ENCODE measurements at places on chromosomes 16 and 17.

GRCh38 chr16:86734543-86735460 is 156.5 kb downstream of the FOXL1 start:
- H3K4me1 ChIP-seq: no peaks in the 10 kb centered on the region
- H3K27me3 ChIP-seq: no peaks in the 10 kb centered on the region
- no peak overlapping the region for H3K27ac ChIP-seq
- no peak for DNase-seq
- H3K36me3 ChIP-seq: no peaks in the 10 kb centered on the region
- no peak overlapping the region for H3K4me3 ChIP-seq

- H3K27ac ChIP-seq: no peak overlapping the region
- no peak overlapping the region for H3K4me3 ChIP-seq
- no peaks in the 10 kb centered on the region for H3K36me3 ChIP-seq
- peaks cover 9% of the 10 kb centered on the region for H3K4me1 ChIP-seq
- no peaks in the 10 kb centered on the region for H3K27me3 ChIP-seq
These were observed 4.0 kb downstream of the TMEM170A start for GRCh38 chr16:75460446-75460845.

DNA sequence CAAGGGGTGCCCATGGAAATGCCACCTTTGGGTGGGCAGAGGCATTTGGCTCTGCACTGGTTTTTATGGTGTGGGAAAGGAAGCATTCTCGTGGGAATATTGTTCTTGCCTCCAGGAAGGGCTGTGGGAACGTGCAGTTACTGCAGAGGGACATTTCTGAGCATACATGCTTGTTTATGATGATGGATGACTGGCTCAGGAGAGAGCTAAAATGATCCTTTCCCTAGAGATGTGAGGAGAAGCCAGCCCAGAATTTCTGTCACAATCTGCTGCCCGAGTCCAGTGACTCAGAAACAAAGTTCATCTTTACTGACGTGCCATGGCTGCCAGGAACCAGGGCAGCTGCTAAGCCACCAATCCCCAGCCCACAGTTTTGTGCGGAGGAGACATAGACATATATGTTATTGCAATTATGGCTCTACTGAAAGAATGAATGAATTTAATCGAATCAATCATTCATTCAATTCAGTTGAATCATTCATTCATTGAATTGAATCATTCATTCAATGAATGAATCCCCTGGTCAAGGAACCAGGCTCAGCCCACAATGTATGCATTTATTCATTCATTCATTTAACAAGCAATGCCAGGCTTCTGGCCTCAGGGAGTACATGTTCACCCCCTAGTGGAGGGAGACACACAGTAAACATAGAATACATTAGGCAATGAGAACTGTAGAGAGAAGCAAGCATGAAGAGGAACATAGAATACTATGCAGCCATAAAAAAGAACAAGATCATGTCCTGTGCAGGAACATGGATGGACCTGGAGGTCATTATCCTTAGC is 414.4 kb upstream of the HSBP1 start:
- H3K27ac ChIP-seq: no peak overlapping the region
- H3K36me3 ChIP-seq: no peaks in the 10 kb centered on the region
- H3K4me3 ChIP-seq: no peak overlapping the region
- no peaks in the 10 kb centered on the region for H3K27me3 ChIP-seq
- DNase-seq: no peak
- no peaks in the 10 kb centered on the region for H3K4me1 ChIP-seq

GRCh38 chr16:9090101-9090959 is 1.1 kb upstream of the HAPSTR1 start:
- H3K27ac ChIP-seq: peak overlapping the region; percentile 100
- peaks cover 16% of the 10 kb centered on the region for H3K36me3 ChIP-seq
- H3K4me3 ChIP-seq: peak overlapping the region; percentile 77
- peak; percentile 92 for DNase-seq
- H3K27me3 ChIP-seq: no peaks in the 10 kb centered on the region

- no peak overlapping the region for H3K27ac ChIP-seq
- peak; percentile 60 for DNase-seq
- no peaks in the 10 kb centered on the region for H3K4me1 ChIP-seq
- H3K4me3 ChIP-seq: no peak overlapping the region
- H3K36me3 ChIP-seq: no peaks in the 10 kb centered on the region
These were observed 1.2 kb downstream of the EFCAB3 start for GRCh38 chr17:62381561-62381960.

DNA sequence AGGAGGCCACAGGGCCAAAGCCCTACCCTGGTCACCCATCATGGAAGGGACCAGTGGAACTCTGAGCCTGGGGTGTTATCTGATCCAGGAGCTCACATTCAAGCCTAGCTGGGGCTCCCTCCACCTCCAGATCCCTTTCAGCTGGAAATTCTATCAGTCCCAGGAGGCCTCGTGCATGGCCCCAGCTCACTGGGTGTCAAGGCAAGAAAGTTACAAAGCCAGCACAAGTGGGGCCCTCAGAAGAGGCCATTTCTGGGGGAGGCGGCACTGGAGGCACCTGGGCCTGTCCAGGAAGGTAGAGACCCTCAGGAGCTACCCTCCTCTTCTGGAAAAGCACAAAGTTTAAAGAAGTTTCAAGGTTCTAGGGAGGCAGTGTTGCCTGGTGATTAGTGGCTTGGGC is 4.8 kb downstream of the CA7 start:
- no peak overlapping the region for H3K27ac ChIP-seq
- H3K4me1 ChIP-seq: peaks cover 11% of the 10 kb centered on the region
- no peak overlapping the region for H3K4me3 ChIP-seq

DNA sequence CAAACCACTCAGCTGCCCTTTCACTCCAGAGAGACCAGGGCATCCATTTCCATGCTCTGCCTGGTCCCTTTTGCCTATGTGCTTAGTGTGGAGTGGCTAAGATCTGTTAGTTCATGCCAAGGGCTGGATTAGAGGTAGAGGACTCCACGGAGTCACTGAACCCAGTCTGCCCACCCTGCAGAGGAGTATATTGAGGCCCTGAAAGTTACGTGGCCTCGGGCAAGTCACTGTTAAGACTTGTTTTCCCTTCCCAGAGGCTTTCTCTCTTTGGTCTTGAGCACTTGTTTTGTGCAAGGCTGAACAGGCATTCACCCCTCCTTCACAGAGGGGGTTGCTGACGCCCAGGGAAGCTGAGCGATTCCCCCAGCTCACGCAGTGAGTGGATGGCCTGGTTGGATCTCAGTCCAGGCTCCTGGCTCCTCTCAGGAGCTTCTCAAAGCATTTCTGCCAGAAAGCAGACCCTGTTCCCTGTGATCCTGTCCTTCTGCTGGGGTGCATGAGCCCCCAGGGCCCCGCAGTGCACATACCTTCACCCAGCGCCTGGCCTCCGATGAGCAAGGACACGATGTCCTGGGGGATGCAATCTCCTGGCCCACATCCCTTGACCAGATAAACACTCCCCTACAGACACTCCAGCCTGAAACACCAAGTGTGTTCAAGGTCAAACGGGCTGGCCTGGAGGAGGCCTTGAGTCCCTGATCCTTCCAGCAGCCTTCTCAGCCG is 153.4 kb upstream of the GSE1 start:
- no peak overlapping the region for H3K4me3 ChIP-seq
- peaks cover 3% of the 10 kb centered on the region for H3K27me3 ChIP-seq
- DNase-seq: no peak
- no peaks in the 10 kb centered on the region for H3K36me3 ChIP-seq

DNA sequence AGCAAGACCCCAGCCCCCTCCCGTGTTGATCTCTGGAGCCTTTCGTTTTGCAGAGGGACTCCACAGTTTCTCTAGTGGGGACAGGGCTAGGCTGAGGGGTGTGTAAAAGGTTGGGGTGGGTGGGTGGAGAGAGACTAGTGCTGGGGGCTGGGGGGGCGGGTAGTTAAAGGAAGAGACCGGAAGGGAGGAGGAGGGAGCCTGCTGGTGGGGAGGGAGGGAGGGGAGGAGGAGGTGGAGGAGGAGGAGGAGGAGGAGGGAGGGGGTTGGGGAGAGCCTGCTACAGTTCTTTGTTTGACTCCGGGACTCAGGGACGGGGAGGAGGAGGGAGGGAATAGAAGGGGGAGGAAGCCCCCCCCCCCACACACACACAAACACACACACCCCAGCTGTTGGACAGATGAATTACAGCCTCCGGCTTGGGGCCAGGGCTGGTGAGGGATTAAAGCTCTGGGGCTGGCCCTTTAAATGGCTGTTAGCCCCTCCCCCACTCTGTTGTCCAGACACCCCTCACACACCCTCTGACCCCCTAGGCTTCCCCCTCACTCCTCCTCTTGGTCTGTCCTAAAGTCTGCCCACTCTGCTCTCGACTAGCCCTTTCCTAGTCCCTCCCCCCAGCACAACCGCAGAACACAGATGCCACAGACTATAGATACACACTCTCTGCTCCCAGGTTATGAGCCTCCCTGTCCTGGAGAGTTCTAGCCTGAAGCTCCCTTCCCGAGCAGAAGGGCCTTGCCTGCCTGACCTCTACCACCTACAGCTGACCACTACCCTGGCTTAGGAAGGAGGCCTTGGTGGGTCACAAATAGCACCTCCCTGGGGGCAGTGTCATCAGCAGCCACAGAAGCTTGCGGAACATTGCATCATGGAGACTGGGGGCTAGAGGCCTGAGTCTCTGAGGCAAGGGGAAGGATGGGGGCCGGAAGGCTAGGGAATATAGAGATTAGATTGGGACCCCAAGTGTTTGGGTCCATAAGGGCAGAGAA is 4.4 kb downstream of the KDM6B start:
- H3K27me3 ChIP-seq: no peaks in the 10 kb centered on the region
- no peaks in the 10 kb centered on the region for H3K36me3 ChIP-seq
- H3K4me3 ChIP-seq: peak overlapping the region; percentile 71
- DNase-seq: no peak
- peak overlapping the region; percentile 99 for H3K27ac ChIP-seq
- H3K4me1 ChIP-seq: peaks cover 58% of the 10 kb centered on the region

GRCh38 chr17:78883089-78883532 is 19.9 kb downstream of the CEP295NL start:
- peak overlapping the region; percentile 23 for H3K4me3 ChIP-seq
- peak; percentile 87 for DNase-seq
- no peaks in the 10 kb centered on the region for H3K27me3 ChIP-seq
- peaks cover 48% of the 10 kb centered on the region for H3K4me1 ChIP-seq
- H3K27ac ChIP-seq: peak overlapping the region; percentile 87

DNA sequence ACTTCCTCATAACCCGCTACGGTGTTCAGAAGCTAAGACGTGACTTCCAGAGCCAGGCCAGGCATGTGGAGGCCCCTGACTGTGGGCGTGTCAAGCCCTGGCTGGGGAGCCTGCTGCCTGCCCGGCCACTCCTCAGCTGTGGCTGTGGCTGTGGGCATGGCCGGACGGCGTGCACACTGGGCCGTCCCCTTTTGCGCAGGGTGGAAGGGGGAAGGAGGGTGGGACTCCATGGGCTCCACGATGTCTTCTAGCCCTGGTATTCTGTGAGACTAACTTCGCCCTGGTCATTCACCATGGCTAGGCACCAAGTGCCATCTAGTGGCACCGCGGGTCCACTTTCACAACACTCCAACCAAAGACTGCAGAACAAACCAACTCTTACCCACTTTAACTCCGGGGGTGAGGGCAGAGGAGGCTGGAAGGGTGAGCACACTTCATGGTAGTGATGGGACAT is 67.9 kb downstream of the N4BP1 start:
- peak overlapping the region; percentile 2 for H3K27ac ChIP-seq
- peaks cover 30% of the 10 kb centered on the region for H3K4me1 ChIP-seq
- peak; percentile 69 for DNase-seq
- no peaks in the 10 kb centered on the region for H3K36me3 ChIP-seq

GRCh38 chr17:73933871-73934270 is 269.6 kb upstream of the RPL38 start:
- no peaks in the 10 kb centered on the region for H3K4me1 ChIP-seq
- H3K36me3 ChIP-seq: no peaks in the 10 kb centered on the region
- H3K27ac ChIP-seq: no peak overlapping the region
- no peak overlapping the region for H3K4me3 ChIP-seq

GRCh38 chr17:67891481-67892119 is 66.3 kb downstream of the BPTF start:
- DNase-seq: no peak
- no peak overlapping the region for H3K4me3 ChIP-seq
- no peaks in the 10 kb centered on the region for H3K4me1 ChIP-seq
- peaks cover 30% of the 10 kb centered on the region for H3K36me3 ChIP-seq
- H3K27me3 ChIP-seq: no peaks in the 10 kb centered on the region

- H3K27me3 ChIP-seq: no peaks in the 10 kb centered on the region
- no peak overlapping the region for H3K27ac ChIP-seq
- peaks cover 4% of the 10 kb centered on the region for H3K4me1 ChIP-seq
- no peak for DNase-seq
- no peak overlapping the region for H3K4me3 ChIP-seq
These were observed 74.4 kb downstream of the WSB1 start for GRCh38 chr17:27368151-27368795.

GRCh38 chr16:22969567-22969966 is 155.6 kb downstream of the HS3ST2 start:
- H3K4me3 ChIP-seq: no peak overlapping the region
- no peaks in the 10 kb centered on the region for H3K27me3 ChIP-seq
- DNase-seq: no peak
- no peaks in the 10 kb centered on the region for H3K36me3 ChIP-seq
- H3K27ac ChIP-seq: no peak overlapping the region
- H3K4me1 ChIP-seq: no peaks in the 10 kb centered on the region

GRCh38 chr17:82952019-82952418 is 112.2 kb upstream of the ZNF750 start:
- H3K4me1 ChIP-seq: no peaks in the 10 kb centered on the region
- no peak overlapping the region for H3K4me3 ChIP-seq

GRCh38 chr17:11671126-11671525 is 72.9 kb downstream of the DNAH9 start:
- no peak overlapping the region for H3K4me3 ChIP-seq
- no peaks in the 10 kb centered on the region for H3K27me3 ChIP-seq
- no peaks in the 10 kb centered on the region for H3K4me1 ChIP-seq
- H3K27ac ChIP-seq: no peak overlapping the region
- no peak for DNase-seq

DNA sequence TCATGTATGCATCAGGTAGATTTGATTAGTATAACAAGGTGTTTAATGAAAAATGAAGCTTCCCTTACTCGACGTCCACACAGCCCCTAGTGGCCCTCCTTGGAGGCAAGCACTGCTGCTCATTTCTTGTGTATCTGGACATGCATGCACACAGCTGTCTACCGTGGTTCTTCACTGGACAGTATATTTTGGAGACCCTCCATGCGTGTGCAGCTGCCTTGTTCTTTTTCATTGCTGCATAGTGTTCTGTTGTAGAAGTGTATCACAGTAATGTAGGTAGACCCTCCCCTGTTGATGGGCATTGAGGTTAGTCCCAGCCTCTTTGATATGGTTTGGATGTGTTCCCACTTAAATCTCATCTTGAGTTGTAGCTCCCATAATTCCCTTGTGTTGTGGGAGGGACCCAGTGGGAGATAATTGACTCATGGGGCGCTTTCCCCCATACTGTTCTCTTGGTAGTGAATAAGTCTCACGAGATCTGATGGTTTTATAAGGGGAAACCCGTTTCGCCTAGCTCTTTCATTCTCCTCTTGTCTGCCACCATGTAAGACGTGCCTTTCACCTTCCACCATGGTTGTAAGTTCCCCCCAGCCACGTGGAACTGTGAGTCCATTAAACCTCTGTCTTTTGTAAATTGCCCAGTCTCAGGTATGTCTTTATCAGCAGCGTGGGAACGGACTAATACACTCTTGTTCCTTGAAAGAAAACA is 6.3 kb downstream of the CMIP start:
- peak overlapping the region; percentile 45 for H3K27ac ChIP-seq
- peaks cover 70% of the 10 kb centered on the region for H3K4me1 ChIP-seq
- H3K4me3 ChIP-seq: no peak overlapping the region
- no peaks in the 10 kb centered on the region for H3K27me3 ChIP-seq

Measured in upper lobe of left lung (tissue), 6 donors.